GM12891 (cell line): ENCODE measurements at places on chromosomes 3 and 15.

GRCh38 chr15:94844538-94845389 lies 613.4 kb downstream of the MCTP2 start:
- no peak for DNase-seq

DNA sequence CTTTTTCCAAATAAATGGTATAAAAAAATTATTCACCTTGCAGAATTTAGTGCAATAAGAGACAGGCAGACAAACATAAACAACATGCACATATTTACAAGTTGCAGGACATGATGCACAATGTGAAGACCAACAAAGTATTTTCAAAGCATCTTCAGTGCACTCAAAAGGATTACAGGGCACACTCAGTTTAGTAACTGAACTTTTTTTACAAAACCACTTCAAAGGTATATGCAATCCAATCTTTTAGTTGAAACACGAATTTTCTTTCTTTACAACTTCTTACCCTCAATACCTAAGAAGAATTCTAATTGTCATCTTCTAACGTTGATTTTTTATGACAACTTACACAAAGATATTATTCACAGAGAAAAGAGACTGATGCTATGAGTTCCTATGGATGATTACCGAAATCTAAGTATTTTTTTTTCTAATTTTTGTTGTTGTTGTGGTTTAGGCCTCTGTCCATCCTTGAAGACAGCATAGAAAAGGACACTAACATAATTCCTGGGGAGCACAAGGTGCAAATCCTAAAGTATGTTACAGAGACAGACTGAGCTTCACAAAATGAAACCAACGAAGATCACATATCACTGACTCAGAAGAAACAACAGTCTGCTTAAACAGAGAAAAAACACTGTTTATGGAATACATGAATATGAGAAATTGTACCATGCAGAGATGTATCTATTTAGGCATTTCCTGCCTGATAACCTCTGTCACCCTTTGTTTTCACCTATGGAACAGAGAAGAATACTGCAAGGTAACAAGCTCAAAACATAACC lies 50.3 kb downstream of the ZMAT3 start:
- DNase-seq, result no peak

- DNase-seq, result no peak
These were observed 2.3 kb upstream of the CCR8 start for GRCh38 chr3:39327053-39327745.

DNA sequence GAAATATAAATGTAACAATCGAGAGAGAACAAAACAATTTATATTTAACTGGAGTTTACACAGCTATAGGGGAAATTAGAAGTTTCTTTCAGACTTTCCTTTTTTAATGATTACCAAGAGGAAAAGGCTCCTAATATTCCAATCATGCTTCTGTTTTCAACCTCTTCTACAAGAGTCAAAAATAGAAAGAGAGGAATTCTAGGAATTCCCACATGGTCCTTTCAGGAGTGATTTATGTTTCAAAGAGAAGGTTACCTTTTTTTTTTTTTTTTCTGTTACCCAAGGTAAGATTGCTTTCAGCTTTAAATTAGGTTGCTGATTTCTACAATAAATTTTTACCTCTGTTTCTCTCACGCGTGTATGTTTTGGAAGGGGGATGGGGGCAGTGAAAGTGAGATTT lies 355.3 kb upstream of the DCBLD2 start:
- no peak for DNase-seq

GRCh38 chr3:59339818-59340217 lies 290.0 kb upstream of the CFAP20DC start:
- DNase-seq, result no peak

DNA sequence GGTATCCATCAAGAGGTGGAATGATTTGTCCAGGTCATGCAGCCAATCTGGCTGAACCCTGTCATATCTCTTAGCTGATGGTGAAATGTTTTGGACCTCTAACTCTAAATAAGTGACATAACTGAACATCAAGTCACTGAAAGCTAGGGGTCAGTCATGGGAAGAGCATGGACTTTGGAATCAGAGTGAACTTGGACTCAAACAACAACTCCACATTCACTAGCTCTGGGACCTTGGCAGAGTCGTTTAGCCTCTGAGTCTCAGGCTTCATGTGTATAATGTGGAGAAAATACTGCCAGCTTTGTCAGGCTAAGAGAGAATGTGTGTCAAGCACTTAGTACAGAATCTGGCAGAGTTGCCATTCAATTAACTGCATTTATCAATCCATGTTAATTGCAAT lies 557.8 kb upstream of the CFAP20DC start:
- no peak for DNase-seq

GRCh38 chr3:53795176-53795575 lies 51.0 kb downstream of the CHDH start:
- no peak for DNase-seq

DNA sequence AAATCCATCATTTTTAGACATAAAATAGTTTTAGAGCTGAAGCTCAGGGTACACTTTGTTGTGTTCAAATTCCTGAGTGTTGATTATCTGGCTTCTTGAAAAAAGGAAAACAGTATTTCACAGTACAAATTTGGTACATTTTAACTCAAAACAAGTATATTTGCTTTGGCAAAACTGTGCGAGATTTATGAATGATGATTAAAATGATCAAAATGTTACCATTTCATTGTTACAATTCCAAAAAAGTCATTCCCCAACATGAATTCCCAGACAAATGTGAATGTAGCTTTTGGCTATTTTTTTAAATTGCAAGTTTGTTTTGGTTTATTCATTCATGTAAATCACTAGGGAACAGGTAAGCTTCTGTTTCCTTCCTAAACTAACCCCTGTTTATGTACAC lies 347.4 kb upstream of the DCBLD2 start:
- DNase-seq, result no peak

- DNase-seq, result no peak
These were observed 26.7 kb downstream of the SLC2A2 start for GRCh38 chr3:170999737-171000242.

DNA sequence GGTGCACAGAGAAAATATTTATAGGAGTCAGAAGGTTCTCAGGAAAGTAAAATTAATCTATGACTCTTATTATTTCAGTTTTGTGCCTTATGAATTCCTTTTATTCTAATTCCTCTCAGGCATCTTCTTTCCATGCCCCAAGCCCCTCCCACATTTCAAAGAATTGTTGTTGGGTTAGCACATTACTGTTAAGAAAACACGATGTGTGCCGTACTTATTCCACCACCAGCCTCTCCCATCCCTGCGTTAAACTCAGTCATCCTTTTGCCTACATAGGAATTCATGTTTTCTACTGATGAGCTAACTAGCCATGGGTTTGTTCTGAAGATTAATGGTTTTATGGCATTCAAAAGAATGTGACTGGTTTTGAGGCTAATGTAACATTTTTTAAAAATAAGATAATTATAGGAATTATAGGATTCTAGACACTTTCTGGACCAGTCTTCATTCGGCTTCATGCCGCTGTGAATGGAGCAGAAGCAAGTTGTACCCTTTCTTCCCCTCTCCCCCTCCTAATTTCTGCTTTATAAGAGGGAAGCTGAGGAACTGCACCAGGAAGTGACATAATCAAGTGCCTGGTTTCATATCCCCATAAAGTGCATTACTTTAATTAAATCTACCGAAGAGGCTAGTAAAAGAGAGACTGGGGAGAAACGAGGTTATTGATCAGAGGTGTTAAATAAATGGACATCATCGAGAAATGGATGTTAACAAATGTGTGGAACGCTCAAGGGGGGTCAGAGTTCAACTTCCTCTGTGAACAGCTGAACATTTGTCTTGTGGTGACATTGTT lies 12.3 kb upstream of the MB21D2 start:
- no peak for DNase-seq

- no peak for DNase-seq
These were observed 18.2 kb downstream of the CSNK1G1 start for GRCh38 chr15:64337761-64338160.

GRCh38 chr15:99305761-99306505 lies 54.7 kb downstream of the LRRC28 start:
- no peak for DNase-seq

DNA sequence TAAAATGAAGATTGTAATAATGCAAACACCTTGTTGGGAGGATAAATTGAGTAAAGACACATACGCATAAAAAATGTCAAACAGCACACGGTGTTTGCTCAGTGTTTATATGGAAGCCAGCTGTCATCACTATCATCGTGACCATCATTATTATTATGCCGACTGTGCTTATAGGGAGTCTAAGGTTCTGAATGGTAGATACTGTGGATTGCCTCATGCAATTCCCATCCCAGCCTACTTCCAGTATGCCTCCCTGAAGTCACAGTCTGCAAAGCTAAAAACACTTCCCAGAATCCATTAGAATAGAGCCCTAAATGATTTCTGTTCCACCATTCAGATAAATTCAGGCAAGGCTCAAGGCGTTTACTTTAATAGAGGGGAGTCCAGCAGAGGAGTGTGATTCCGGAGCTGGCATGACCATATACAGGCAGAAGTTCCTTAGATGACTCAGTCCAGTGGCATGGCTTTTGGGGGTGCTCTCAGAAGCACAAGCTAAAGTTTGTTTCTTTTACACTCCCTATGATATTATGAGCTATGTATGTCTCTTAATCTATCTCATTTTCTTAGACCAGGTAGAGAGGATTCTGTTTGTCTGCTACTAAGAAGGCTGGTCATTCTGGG lies 148.7 kb downstream of the MEX3B start:
- no peak for DNase-seq

DNA sequence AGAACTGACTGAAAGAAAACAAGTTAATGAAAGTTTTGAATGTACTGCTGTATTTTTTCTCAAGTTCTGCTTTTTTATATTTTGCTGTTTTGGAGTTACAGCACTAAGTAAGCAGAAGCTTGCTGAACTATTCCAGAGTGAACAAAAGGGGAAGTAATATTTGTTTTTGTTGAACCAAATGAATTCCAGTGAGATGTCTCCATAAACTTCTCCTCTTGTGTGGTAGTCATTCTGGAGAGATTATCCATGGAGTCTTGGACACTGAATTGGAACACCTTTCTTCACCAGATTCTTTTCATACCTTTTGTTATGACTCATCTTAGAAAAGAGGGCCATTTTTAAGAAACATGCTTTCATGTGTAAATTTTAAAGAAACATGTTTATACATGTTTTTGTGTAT lies 8.8 kb downstream of the ANKUB1 start:
- DNase-seq, result no peak

DNA sequence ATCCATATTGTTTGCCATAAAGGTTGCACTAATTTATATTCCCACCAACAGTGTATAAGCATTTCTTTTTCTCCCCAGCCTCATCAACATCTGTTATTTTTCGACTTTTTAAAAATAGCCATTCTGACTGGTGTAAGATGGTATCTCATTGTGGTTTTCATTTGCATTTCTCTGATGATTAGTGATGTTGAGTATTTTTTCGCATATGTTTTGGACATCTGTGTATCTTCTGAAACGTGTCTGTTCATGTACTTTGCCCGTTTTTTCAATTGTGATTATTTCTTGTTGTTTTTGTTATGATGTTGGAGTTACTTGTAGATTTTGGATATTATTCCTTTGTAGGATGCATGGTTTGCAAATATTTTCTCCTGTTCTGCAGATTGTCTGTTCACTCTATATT lies 46.5 kb downstream of the TP63 start:
- DNase-seq, result no peak

DNA sequence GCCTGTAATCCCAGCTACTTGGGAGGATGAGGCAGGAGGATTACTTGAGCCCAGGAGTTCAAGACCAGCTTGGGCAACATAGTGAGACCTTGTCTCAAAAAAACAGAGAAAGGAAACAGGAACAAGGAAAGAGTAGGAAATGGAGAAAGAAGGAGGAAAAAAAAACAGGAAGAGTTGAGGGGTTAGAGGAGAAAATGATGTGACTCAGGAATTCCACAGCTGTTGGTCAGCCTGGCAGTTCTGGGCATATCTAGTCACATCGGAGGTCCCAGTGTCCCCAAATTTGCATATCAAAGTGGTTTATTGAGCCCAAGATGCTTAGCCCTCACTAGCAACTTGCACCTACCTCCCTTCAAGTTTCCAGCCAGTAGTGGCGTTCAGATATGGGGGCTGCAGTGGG lies 18.8 kb upstream of the JMJD7 start:
- DNase-seq, result no peak
